ENCODE measurements at places on chromosomes 4 and X.

GRCh38 chr4:39521253-39521919 lies 5.9 kb downstream of the UGDH start:
- peak; percentile 82 for DNase-seq

DNA sequence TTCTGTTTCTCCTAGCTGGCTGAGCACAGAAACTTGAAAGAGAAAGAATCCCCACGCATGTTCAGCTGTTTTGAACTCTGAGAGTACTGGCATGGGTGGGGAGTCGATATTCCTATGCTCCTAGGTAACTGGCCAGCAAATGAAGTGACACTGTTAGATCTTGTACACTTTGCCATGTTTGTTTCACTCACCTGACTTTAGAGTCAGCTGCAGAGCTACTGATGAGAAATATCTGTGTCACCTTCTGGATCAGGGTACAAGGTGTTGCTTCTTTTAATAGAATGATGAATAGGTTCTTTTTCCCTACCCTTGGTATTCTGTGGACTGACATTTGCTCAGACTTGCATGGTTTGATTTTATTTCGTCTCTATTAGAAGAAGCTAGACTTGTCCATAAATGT lies 28.3 kb downstream of the OCRL start:
- no peak for DNase-seq

- DNase-seq, result no peak
Measured at GRCh38 chrX:68232206-68232605, 201.1 kb downstream of the OPHN1 start.

GRCh38 chr4:10180603-10180926 lies 64.0 kb upstream of the WDR1 start:
- no peak for DNase-seq

DNA sequence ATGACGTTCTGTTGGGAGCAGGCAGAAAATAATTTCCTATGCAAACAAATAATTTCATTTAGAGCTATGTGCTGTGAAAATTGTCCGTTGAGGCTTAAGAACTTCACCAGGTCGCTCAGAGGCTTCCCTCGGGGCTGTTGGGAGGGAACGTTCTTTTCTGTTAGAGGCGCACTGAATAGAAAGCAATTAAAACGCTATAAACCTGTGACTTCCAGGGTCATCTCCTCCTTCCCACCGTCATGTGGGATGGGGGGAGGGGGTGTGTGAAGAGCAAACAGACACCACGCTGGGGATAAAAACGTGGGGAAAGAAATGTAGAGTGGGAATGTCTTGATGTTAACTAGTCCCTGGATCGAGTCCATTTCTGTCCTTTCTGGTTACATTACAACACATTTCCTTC lies 35.2 kb upstream of the ZNF518B start:
- no peak for DNase-seq

DNA sequence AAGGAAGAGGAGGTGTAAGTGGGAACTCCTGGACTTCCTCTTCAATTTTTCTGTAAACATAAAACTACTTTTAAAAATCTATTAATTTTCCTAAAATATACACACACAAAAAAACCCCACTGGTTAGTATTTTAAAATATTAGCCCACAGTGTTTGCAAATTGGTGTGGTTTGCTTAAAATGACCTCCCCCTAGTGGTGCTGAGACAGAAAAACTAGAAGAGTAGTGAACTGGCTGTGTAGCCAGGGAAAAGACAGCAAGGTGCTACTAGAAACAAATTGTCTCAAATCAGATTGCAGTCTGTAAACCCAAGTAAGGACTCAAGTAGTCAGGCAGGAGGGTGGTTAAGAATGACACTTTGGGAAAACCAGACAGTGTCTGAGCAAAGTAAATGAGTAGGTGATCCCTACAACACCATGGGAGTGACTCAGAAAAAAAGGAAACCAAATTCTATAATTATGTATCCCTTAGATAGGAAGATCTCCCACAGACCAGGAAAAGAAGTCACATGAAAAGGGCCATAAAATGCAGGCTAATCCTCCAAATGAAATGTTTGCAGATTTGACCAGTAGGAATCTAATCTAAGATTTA lies 26.0 kb downstream of the AMTN start:
- peak; percentile 56 for DNase-seq

GRCh38 chrX:24412637-24413363 lies 52.3 kb upstream of the PDK3 start:
- DNase-seq, result no peak

GRCh38 chr4:20127626-20128025 lies 124.1 kb upstream of the SLIT2 start:
- DNase-seq, result peak; percentile 45

GRCh38 chrX:63275127-63275526 lies 76.0 kb downstream of the SPIN4 start:
- DNase-seq, result peak; percentile 28

DNA sequence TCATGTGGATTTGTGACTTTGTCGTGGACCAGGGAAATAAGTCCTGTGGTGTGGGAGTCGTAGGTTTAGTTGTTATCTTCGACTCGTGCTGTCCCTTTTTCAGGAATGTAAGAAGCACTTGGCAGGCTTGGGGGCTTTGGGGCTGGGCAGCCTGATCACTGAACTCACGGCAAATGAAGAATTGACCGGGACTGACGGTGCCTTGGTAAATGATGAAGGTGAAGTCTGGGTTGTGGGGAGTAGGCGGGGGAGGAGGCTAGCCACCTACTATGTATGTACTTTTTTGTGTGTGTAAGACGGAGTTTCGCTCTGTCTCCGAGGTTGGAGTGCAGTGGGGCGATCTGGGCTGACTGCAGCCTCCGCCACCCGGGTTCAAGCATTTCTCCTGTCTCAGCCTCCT lies 1.2 kb downstream of the TAF1 start:
- DNase-seq, result peak; percentile 10

GRCh38 chrX:41952102-41952501 lies 28.7 kb upstream of the CASK start:
- DNase-seq, result no peak

- peak; percentile 13 for DNase-seq
Measured at GRCh38 chr4:153205757-153206156, 1.5 kb downstream of the TRIM2 start.

- peak; percentile 19 for DNase-seq
Measured at GRCh38 chr4:163167333-163167626, 590 bp upstream of the NAF1 start.

DNA sequence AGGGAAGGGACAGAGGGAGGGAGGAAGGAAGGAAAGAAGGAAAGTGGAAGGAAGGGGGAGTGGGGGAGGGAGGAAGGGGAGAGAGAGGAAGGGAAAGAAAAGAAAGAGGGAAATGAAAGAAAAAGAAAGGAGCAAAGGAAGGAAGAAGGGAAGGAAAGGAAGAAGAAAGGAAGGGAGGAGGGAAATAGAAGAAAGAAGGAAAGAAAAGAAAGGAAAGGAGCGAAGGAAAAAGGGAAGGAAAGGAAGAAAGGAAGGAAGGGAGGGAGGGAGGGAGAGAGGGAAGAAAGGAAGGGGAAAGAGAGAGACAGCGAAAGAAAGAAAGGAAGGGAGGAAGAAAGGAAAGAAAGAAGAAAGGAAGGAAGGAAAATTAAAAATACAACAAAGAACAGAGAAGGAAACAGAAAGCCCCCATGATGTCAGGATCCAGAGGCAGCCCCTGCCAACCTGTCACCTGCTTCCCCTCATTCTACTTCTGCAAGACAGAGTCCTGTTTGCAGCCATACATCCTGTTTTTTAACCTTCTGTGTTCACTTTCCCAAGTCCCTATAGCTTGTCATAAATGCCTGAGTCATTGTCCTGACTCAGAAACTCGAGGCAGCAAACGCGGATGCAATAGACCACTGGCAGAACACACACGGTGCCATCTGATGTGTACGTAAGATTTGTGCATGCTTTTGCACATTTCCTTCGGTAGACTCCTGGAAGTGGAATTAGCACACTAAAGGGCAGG lies 77.0 kb upstream of the C4orf50 start:
- DNase-seq, result peak; percentile 48

DNA sequence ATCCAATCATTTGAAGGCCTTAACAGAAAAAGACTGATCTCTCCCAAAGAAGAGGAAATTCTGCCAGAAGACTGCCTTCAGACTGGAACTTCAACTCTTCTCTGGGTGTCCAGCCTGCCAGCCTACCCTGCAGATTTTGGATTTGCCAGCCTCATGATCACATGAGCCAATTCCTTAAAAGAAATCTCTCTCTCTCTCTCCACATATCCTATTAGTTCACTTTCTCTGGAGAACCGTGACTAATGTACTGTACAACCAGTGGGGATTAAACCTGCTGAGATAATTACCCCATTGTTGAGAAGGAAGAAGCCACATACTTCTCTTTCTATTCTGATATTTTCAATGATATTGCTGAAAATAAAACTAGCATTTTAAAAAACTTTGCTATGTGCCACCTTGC lies 711.3 kb upstream of the AMOT start:
- DNase-seq, result no peak

- no peak for DNase-seq
Measured at GRCh38 chr4:6905516-6906445, 3.8 kb upstream of the TBC1D14 start.

GRCh38 chrX:78024349-78025059 lies 55.1 kb upstream of the PGAM4 start:
- peak; percentile 57 for DNase-seq

GRCh38 chr4:73753215-73753614 lies 12.8 kb downstream of the CXCL8 start:
- peak; percentile 50 for DNase-seq

DNA sequence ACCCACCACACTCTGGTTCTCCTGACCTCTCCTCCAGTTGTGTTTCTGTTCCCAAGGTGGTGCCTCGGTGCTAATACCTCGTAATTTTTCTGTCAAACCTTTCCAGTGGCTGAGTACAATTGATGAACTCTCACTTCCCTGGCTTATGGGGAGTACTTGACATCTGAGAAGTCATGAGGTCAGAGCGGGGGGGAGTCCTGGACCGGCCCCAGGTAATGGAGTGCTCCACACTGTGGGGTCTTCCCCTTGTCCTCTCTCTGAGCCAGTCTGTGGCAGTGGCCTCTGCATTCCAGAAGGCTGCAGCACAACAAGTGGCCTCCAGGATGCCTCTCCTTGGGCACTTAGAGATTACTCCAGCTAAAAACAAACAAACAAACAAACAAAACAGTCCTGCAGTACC lies 122.5 kb upstream of the TRIM2 start:
- DNase-seq, result no peak

DNA sequence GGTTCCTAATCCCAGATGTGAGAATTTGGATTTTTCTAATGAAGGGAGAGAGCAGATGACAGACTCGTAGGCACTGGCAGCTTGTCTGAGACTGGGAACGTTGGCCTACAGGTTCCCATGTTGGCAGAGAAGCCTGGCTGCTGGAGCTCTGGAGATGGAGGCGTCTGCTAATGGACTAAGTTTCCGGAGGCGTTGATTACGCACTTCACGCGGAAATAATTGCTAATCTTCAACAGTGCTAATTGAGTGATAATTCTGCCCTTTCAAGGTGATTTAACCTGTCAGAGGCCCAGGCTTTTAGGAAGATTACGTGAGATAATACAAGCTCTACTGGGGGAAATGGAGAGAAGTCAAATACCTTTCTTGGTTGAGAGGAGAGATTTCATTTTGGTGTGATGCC lies 77.4 kb downstream of the PSAPL1 start:
- no peak for DNase-seq

GRCh38 chr4:176238157-176238610 lies 30.8 kb downstream of the ASB5 start:
- no peak for DNase-seq

GRCh38 chr4:103567591-103567990 lies 152.2 kb downstream of the TACR3 start:
- DNase-seq, result no peak

DNA sequence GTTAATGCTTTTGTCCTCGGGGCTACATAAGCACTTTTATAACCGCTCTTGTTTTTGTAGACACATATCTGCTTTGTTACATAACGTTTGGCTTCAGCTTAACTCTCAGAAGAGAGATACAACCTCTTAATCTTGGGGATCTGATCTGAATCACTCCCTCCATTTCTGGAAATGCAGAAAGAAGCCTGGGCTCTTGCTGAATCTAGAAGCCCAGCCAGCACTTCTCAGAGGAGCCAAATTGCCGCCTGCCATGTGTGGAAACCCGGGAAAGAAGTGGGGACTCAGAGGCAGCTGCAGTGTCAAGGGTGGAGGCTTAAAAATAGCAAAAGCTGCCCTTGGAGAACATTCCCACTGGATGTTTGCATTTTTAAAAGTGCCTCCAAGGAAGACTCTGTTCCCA lies 69.3 kb upstream of the LDB2 start:
- DNase-seq, result no peak

GRCh38 chrX:57905141-57905540 lies 5.1 kb downstream of the ZXDA start:
- DNase-seq, result no peak

DNA sequence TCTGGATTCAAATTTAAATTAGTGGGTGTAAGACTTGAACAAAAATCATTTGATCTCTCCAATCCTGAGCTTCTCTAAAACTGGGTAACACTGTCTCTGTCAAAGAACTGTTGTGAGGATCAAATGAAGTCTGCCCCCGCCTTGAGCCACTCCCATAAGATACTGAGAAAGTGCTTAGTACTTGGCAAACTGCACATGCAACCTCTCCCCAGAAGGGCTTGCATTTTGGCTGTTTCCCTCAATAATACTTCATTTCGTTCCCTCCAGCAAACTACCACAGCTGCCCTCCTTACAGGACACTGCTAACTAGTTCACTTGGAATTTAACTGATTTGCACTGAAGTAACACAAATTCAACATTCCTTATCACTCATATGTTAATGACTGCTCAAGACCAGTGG lies 79.8 kb downstream of the APBB2 start:
- DNase-seq, result no peak

DNA sequence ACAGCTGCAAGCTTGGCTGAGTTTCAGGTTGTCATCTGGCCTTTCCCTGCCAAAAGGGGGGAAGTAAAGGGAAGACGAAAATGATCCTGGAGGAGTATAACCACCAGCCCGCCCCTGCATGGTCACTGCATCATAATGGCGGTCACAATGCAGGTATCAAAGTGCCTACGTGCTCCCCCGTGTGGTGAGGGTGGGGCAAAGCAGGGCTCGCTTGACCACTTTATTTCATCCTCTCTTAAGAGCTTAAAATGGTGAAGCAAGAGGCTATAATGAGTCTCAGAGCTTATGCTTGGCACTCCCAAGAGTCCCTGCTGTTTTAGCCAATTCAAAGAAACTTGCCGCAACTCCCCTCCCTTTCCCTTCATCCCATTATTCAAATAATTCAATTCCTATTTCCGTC lies 105.6 kb downstream of the APOOL start:
- DNase-seq, result peak; percentile 10

- DNase-seq, result peak; percentile 57
Measured at GRCh38 chr4:41661442-41662076, 87.0 kb downstream of the PHOX2B start.

DNA sequence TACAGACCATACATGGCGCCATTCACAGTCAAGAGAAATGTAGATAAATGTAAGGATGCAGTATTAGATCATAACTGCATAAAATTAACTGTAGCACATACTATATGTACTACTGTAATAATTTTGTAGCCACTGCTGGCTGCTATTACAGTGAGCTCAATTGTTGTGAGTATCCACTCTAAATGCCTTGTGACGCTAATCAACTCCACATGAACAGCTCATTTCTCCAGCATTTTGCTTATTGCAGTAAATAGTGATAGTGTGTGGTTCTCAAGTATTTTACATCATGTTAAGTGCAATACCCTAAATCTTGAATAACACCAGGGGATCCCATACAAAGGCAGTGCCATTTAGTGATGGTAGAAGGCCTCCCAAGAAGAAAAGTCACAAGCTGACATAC lies 21.2 kb downstream of the FGFBP1 start:
- DNase-seq, result no peak

Data from ELR (cell line).